Stimulated activated CD8-positive, alpha-beta memory T cell treated with anti-CD3 and anti-CD28 coated beads, Interleukin-7, amount 100 ng/mL, for 24 hours (primary cell): ENCODE measurements at places on chromosomes 11 and 22.

- no peak for DNase-seq
Observed at GRCh38 chr11:121723246-121723741, 270.5 kb upstream of the SORL1-AS1 start.

DNA sequence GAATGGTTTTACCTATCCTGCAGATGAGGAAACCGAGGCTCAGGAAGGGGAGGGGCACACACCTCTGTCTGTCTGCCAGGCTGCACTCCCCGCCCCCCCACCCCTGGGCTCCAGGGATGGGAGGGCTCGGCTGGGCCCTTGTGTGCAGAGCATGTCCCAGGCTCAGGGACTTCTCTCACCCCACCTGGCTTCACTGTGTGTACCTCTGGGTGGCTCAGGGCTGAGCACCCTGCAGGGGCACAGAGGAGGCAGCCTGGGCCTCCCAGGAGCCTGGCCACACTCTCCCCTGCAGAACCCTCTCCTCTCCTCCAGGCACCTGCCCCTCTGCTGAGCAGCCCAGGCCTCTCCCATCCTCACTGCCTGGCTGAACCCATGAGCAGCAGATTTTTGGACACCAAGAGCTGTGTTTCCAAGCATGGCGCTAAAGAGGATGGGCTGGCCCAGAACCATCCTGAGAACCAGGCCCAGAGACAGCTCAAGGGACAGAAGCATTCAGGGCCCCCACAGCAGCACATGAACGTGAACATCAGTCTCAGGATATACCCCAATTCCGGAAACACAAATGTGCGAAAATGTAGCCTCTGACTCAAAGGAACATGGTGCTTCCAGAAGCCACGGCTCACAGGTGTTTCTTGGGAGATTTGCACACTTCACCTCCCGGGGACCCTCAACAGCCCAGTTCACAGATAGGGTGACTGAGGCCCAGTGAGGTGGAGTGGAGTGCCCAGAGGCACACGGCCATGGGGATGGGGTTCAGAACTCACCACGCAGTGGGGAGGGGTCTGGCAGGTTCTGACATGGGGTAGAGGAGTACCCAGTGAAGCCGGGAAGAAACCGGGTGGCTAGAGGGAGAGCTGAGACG lies 10.5 kb downstream of the EMID1 start:
- DNase-seq, result no peak

GRCh38 chr11:59437770-59438169 lies 1.5 kb downstream of the OR5A1 start:
- no peak for DNase-seq

DNA sequence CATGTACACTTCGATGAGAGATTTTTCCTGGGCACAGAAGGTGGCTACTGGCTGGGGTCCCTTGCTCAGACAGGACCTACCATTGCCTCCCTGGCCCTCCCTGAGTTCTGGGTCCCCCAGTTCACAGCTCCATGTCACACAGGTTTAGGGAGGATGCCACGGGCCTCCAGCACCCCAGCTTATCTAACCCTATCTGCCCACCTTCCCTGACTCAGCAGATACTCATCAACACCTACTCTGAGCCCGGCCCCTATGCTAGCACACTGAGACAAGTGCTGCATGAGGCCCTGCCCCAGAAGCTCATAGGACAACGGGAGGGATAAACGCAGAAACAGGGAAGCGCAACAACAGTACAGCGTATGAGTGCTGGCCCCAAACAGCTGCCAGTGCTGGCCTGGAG lies 9.6 kb downstream of the NAGA start:
- no peak for DNase-seq

GRCh38 chr11:9001736-9002135 lies 2.1 kb downstream of the NRIP3 start:
- no peak for DNase-seq
